ENCODE measurements at places on chromosomes 6 and 20. TPM values are rescaled to one million over a fixed set of nuclear protein-coding genes. Genes with fewer than 3 reads are reported as not detected.
A peak's percentile ranks its signal among the peaks of the same experiment; 100 is the strongest.

- H3K4me1 ChIP-seq, result peaks cover 10% of the 10 kb centered on the region
- no peaks in the 10 kb centered on the region for H3K36me3 ChIP-seq
- no peak for DNase-seq
- H3K27me3 ChIP-seq, result no peaks in the 10 kb centered on the region
These were observed 147.3 kb downstream of the TTLL2 start for GRCh38 chr6:167472148-167472547.

GRCh38 chr6:163095401-163095800, 319.1 kb upstream of the QKI start:
- no peaks in the 10 kb centered on the region for H3K36me3 ChIP-seq
- no peak for DNase-seq
- H3K4me3 ChIP-seq, result no peak overlapping the region
- no peak overlapping the region for H3K27ac ChIP-seq
- no peaks in the 10 kb centered on the region for H3K4me1 ChIP-seq
- no peaks in the 10 kb centered on the region for H3K27me3 ChIP-seq

GHRH gene
- not detected for total RNA-seq

CTSZ gene
- total RNA-seq, result 196 TPM

- H3K4me1 ChIP-seq, result peaks cover 3% of the 10 kb centered on the region
- H3K36me3 ChIP-seq, result peaks cover 3% of the 10 kb centered on the region
- H3K27me3 ChIP-seq, result no peaks in the 10 kb centered on the region
- H3K27ac ChIP-seq, result peak overlapping the region; percentile 10
These were observed 103.3 kb downstream of the ARHGAP18 start for GRCh38 chr6:129606664-129607063.

DNA sequence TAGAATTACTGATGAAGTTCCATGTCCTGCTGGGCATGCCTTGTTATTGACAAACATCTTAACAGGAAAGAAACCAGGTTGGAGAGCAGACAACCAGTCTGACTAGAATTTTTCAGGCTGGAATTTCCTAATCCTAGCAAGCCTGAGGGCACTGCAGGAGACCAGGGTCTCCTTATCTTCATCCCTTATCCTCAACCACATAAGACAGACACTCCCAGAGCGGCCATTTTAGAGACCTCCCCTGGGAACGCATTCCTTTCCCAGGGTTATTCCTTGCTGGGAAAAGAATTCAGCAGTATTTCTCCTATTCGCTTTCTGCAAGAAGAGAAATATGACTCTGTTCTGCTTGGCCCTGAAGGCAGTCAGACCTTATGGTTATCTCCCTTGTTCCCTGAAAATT, 803.7 kb downstream of the GRIK2 start:
- no peak overlapping the region for H3K27ac ChIP-seq
- H3K27me3 ChIP-seq, result no peaks in the 10 kb centered on the region
- H3K4me3 ChIP-seq, result no peak overlapping the region

DNA sequence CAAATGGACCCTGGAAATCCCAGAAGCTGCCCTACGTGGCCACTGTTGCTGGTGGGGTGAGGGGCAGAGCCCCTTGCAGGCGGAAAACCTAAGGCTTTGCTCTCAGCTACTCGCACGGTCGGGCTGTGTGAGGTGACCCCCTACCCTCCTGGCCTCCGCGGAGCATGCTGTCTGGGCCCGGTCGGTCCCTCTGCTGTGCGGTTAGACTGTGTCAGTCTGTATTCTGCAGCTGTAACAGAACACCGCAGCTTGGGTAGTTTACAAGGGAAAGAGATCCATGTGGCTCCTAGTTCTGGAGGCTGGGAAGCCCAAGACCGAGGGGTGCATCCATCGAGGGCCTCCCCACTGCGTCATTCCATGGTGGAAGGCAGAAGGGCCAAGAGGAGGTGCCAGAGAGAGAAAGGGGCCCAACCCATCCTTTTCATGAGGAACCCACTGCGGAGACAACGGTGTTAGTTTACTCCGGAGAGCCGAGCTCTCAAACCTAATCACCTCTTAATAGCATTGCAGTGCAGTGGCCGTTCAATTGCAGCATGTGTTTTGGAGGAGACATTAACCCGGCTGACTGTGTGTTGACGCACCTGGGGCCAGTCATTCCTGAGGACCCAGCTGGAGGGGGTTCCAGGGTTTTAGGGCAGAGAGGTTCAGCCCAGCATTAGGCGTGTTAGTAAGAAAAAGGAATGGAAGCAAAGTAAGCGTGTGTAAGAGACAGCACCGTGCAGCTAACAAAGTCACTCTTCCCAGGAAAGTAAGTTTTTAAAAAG, 18.3 kb downstream of the COL9A3 start:
- no peak overlapping the region for H3K27ac ChIP-seq
- H3K27me3 ChIP-seq, result no peaks in the 10 kb centered on the region
- DNase-seq, result no peak
- no peak overlapping the region for H3K4me3 ChIP-seq
- no peaks in the 10 kb centered on the region for H3K36me3 ChIP-seq

NOTCH4 gene
- 36.3 TPM for total RNA-seq

DNA sequence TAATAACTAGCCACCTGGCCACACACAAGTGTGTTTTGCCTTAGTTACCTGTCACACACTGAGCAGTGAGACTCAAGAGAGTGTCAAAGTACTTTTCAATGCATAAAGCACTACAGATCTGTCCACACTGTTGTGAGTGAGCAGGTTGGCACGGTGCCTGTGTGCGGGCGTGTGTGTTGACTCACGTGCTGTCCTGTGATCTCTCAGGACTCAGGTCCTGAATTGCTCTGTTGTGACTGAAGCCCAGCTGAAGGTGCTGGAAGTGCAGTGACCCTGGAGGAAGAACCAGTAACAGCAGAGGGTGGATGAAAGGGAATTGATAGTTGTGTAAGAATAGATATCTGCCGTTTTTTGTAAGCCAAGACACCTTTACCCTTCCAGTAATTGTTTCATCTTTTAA, 18.3 kb downstream of the SLC16A10 start:
- no peak overlapping the region for H3K27ac ChIP-seq
- no peak overlapping the region for H3K4me3 ChIP-seq
- no peaks in the 10 kb centered on the region for H3K4me1 ChIP-seq

PPT2 gene
- 10.1 TPM for total RNA-seq

GRCh38 chr6:84774157-84774984, 10.0 kb upstream of the TBX18 start:
- peaks cover 17% of the 10 kb centered on the region for H3K4me1 ChIP-seq
- H3K27ac ChIP-seq, result no peak overlapping the region
- H3K36me3 ChIP-seq, result no peaks in the 10 kb centered on the region
- DNase-seq, result peak; percentile 90
- H3K4me3 ChIP-seq, result peak overlapping the region; percentile 40
- peaks cover 14% of the 10 kb centered on the region for H3K27me3 ChIP-seq

DNA sequence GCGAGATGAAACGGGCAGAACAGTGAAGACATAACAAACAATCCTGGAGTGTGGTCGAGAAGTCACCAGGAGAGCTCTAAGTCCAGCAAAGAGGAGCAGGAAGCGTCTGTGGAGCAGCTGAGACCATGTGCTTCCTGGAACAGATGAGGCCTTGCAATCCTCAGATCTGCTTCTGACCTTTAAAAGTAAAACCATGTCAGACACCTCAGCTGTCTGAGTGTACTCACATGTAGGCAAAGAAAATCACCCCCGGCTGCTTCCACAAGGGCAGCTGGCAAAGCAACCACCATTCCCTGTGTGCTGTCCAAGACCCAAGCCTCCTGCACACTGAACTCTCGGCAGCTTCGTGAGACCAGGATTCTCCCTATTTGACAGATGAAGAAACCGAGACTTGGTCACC, 76.6 kb downstream of the EDN3 start:
- H3K4me3 ChIP-seq, result no peak overlapping the region
- no peak for DNase-seq
- no peaks in the 10 kb centered on the region for H3K36me3 ChIP-seq
- no peaks in the 10 kb centered on the region for H3K4me1 ChIP-seq
- no peak overlapping the region for H3K27ac ChIP-seq

DNA sequence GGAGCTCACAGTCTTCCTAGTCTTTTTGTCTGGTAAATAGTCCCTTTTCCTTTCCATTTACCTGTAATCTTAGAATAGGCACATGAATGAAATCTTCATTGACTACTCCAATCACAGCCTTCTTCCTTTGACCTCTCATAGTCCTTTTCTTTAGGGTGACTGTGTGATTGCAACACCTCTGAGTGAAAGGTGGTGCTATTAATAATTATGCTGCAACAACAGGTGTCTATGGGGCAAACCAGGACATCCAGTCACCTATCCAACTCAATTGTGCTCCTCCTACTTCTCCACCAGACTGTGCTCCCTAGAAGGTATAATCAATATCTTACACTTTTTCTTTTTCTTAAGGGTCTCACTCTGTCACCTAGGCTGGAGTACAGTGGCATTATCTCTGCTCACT, 29.4 kb downstream of the RIPOR2 start:
- H3K27ac ChIP-seq, result no peak overlapping the region
- H3K27me3 ChIP-seq, result no peaks in the 10 kb centered on the region
- peaks cover 36% of the 10 kb centered on the region for H3K4me1 ChIP-seq

PEX7 gene
- 9.2 TPM for total RNA-seq

- no peak overlapping the region for H3K4me3 ChIP-seq
- H3K36me3 ChIP-seq, result peaks cover 14% of the 10 kb centered on the region
- H3K4me1 ChIP-seq, result peaks cover 13% of the 10 kb centered on the region
- DNase-seq, result no peak
- no peaks in the 10 kb centered on the region for H3K27me3 ChIP-seq
- no peak overlapping the region for H3K27ac ChIP-seq
These were observed 12.0 kb downstream of the CD83 start for GRCh38 chr6:14129575-14129974.

DNA sequence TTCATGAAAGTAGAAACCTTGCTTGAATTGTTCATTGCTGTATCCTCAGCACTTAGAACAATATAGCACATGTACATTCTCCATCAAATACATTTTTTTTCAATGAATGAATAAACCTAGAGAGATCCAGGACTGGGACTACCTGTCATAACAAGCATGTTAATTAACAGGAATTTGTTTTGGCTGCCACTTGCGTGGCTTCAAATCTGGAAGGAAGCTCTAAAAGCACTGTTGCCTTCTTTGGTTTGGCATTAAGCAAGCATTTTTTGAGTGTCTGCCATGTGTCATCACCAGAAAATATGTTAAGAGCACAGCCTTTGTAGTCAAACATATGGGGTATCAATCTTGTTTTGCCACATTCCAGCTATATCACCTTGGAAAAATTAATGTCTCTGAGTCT, 131.9 kb upstream of the BACH2 start:
- no peaks in the 10 kb centered on the region for H3K27me3 ChIP-seq
- H3K27ac ChIP-seq, result no peak overlapping the region
- no peaks in the 10 kb centered on the region for H3K36me3 ChIP-seq
- H3K4me3 ChIP-seq, result no peak overlapping the region
- DNase-seq, result no peak

GRCh38 chr20:57660922-57661745, 40.9 kb upstream of the ZBP1 start:
- no peaks in the 10 kb centered on the region for H3K27me3 ChIP-seq
- peaks cover 16% of the 10 kb centered on the region for H3K36me3 ChIP-seq
- H3K4me3 ChIP-seq, result no peak overlapping the region
- no peak overlapping the region for H3K27ac ChIP-seq
- H3K4me1 ChIP-seq, result no peaks in the 10 kb centered on the region
- peak; percentile 18 for DNase-seq

DNA sequence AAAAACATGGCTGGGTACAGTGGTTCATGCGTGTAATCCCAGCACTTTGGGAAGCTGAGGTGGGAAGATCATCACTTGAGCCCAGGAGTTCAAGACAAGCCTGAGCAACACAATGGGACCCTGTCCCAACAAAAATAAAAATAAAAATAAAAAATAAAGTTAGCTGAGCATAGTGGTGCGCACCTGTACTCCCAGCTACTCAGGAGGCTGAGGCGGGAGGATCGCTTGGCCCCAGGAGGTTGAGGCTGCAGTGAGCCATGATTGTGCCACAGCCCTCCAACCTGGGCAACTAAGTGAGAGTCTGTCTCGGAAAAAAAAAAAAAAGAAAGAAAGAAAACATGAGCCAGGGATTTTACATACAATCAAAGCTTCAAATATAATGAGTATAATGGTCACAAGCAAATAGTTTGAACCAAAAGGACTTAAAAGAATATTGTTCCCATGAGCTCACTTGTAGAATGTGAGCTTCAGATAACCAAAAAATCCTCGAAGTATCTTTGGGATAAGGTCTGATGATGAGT, 31.1 kb downstream of the RANBP9 start:
- DNase-seq, result peak; percentile 5
- no peak overlapping the region for H3K4me3 ChIP-seq
- H3K36me3 ChIP-seq, result no peaks in the 10 kb centered on the region
- H3K4me1 ChIP-seq, result peaks cover 6% of the 10 kb centered on the region

DNA sequence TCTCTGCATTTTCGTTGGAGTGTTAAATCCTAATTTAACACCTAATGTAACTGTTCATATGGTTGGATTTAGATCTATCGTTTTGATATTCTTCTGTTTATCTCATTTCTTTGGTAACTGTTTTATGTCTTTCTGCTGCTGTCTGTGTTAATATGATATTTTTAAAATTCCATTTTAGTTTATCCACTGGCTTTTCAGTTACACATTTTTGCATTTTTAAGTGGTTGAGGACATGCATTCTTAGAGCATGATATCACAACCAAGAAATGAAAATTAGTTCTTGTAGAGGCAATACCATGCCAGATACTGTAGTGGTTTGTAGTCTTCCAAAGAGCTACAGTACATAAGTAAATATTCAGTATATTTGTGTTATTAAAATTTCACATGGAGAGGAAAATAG, 58.6 kb downstream of the LIN28B start:
- DNase-seq, result no peak
- no peaks in the 10 kb centered on the region for H3K27me3 ChIP-seq
- no peak overlapping the region for H3K27ac ChIP-seq
- no peaks in the 10 kb centered on the region for H3K4me1 ChIP-seq
- no peaks in the 10 kb centered on the region for H3K36me3 ChIP-seq

RIMS1 gene
- total RNA-seq, result 4.1 TPM

GRCh38 chr20:3765171-3765882, 2.2 kb downstream of the ADISSP start:
- peak overlapping the region; percentile 41 for H3K27ac ChIP-seq
- H3K4me1 ChIP-seq, result peaks cover 30% of the 10 kb centered on the region
- H3K4me3 ChIP-seq, result no peak overlapping the region
- H3K36me3 ChIP-seq, result no peaks in the 10 kb centered on the region
- DNase-seq, result no peak

DNA sequence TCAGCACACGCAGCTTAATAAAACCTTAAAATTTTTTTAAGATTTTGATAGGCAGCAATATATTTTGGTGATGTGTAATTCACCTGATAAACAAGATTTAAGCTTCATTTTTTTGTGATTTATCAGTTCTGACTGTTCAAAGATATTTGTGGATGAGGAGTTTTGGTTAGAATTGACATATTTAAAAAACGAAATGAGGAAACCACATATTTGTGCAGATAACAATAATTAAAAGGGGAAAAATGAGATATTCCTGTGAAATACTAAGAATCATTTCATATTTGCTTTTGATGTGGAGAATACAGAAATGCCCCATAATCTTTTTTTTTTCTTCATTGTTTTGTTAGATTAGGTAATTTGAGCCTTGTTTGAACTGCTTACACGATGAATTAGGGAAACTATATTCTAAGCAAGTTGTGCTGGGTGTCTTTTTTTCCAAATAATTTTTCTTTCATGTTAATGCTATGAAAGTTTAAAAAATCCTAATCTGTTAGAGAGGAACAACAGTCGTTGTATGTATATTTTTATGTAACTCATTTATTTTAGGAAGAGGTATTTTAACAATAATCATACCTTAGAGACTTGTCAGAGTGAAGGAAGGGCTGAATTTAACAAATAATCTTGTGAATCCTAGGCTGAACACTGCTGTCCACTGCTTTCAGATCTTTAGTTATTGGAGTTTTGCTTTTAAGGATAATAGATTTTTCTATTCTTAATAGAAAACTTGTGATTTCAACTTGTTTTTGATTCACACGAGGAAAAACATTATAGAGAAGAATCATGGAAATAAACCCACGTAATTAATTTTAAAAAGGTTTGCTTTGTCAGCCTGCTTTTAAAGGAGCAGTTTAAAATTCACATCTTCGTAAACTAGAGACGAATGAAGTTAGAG, 4.0 kb downstream of the ARID1B start:
- no peaks in the 10 kb centered on the region for H3K27me3 ChIP-seq
- no peaks in the 10 kb centered on the region for H3K36me3 ChIP-seq
- H3K4me1 ChIP-seq, result peaks cover 18% of the 10 kb centered on the region
- peak overlapping the region; percentile 96 for H3K27ac ChIP-seq
- no peak for DNase-seq
